ENCODE measurements at places on chromosomes 2 and 18. TPM values are rescaled to one million over a fixed set of nuclear protein-coding genes. Genes with fewer than 3 reads are reported as not detected.

DNA sequence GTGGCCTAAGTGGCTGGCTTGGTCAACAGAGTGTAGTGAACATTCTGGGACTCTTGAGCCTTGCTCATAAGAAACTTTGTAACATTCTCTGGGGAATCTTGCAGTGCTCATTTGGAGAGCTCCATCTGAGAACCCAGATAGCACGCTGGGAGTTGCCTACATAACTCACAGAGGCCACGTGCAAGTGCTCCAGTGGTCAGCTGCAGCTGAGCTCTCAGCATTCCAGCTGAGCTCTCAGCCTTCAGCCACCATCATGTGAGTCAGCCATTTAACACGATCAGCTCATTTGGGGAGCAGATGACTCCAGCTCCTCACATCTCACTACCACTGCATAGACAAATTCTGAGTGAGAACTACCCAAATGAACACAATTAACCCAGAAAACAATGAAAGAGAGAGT lies 25.5 kb upstream of the CTNNA2 start:
- DNase-seq = no peak

DNA sequence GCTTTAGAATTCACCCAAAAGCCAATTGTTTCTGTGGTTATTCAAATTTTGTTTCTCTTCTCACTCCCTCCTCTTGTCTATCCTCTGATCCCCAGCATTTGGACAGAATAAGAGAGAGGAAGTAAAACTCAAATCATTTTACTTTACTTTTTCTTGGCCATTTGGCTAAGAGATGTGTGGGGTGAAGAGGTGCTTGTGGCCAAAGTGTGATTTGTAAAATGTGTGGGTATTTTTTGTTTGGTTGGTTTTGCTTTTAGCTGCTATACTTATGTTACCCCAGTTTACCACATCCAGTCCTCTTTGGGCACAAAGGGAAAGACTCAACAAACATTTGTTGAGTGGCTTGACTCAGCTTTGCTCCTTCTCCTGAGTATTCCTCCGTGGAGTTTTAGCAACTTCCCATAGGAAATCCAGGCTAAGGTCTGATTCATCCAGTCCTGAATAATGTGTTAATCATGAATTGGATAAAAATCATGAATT lies 109.1 kb upstream of the CYP1B1 start:
- no peak for DNase-seq

DNA sequence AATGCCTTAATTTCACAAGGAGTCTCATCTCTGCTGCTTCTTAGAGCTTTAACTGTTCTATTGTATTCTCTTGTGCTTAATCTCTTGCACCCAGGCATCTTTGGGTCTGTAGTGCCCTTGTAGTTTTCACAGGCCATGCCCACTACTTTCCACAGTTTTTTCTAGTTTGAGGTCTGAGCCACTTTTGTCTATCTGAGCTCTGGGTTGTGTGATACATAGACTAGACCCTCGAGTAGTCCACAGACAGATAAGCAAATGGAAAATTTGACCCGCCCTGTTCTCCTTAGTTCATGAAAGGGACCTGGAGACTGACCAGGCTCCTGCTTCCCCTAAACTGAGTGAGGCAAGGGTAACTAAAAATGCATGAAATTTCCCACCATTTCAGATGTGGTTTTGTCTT lies 466.8 kb upstream of the ZEB2 start:
- no peak for DNase-seq

DNA sequence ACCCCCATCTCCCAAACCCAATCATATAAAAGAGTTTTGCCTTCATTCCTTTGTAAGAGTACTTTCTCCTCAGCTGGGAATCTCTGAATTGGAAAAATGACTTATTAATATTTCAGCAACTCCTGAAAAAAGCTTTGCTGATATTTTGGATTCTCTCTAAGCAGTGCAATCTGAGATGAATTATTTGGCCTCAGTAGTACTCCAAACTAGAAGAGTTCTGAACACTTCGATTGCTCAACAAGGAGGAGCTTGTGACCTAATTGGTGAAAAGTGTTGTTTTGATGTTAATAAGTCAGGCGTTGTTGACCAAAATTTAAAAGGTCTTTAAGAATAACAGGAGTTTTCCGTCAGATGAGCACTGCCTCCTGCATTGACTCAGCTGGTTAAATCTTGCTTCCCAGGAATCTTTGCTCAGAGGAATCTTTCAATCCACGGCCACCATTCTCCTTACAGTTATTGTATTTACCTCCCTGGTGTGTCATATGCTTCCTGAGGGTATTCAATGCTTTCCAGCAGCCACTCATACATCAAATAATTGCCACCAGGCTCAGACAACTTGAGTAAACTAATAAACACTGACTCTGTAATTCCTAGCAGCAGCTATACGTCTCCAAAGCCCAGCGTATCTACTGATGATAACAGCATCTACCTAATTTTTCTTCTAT lies 24.5 kb upstream of the LIPG start:
- no peak for DNase-seq

DNA sequence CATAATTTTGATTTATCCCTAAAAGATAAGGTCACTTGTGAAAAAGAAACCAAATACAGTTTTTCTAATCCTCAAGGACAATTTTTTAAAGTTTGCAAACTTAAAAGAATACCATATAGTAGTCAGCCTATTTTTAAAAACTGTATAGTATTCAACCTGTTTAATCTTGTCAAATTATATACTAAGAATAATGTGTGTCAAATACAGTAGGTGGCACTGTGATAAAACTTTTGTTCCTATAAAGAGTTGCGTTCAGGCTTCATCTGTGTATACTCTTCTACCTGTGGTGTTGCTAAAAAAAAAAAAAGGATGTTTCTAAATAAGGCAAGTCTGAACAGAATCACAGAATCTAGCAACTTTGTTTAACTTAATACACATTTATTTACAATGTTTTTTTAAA lies 68.6 kb downstream of the CCDC138 start:
- peak; percentile 42 for DNase-seq

GRCh38 chr2:52335727-52336126 lies 1303.8 kb upstream of the NRXN1 start:
- DNase-seq = no peak

DNA sequence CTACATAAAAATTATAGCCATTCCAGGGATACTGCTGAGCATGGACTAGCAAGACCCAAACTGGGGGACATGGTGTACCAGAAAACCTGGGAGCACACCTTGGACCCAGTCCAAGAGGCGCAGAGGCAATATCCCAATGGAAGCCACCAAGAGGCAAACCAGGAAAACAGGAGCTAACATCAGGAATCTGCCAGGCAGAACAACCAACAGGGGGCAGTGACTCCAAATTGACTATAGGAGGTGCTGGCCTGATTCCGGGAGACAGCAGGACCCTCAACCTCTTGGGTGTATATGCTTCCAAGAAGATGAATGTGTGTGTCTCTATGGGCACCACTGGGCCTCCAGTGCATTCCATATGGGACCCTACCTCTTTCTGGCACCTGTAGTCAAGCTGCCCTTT lies 172.7 kb upstream of the ARL4C start:
- no peak for DNase-seq

DNA sequence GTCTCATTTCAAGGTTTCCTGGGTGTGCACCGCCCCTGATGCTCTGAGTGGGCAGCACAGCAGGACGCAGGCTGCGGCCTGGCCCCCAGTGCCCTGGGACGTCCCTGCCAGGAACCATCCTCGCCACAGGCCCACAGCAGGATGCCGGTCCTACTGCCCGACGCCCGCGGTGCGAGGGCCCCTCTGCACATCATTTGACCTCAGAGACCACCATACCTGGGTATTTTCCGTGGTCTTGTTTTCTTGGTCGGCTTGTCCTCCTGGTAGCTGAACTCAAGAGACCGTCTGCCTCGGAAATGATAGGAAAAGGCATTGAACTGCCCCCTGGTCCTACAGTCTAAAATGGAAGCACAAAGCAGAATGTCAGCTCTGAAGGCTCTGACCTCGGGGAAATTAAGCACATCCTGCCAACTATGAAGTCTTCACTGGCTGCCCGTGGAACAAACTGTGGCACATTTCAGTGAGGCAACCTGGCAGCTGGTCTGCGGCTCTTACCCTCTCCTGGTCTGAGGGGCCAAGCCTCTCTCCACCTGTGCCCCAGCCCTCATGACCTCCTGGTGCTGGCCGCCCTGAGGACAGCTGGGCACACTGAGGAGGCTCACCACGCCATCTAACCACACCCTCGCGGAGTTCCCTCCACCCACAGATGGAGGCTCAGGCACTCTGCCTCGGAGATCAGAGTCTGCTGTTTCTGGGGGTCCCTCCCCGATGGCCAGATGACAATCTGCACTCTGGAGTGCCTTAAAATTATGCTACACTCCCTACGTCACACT lies 105.0 kb downstream of the PXDN start:
- no peak for DNase-seq

DNA sequence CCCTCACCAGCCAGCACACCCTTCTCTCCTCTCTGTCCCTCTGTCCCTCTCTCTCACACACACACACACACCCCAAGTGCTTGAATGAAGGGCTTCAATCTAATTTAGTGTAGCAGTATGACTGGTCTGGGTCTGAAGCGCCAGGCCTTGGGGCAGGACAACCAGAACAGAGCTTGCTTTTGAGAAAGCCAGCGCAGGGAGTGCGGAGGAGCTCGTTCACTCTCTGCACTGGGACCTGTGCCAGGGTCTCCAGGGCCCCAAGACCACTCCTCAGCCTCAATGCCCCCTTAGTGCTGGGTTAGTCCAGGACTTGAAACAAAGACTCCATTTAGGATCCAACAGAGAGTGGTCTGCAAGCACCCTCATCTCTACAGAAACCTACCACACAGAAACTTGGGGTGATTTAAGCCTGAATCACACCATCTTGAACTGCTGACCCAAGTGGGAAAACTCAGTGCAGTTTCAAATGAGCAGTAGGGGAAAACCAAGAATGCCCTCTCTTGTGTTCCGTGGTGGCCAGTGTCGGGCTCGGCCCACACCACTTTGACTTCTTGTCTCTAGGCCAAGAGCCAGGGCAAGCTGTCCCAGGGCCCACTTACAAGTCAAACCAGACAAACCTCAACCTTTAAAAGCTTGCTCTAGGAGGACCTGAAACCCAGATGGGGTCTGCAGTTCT lies 66.6 kb upstream of the WIPF1 start:
- DNase-seq = no peak

DNA sequence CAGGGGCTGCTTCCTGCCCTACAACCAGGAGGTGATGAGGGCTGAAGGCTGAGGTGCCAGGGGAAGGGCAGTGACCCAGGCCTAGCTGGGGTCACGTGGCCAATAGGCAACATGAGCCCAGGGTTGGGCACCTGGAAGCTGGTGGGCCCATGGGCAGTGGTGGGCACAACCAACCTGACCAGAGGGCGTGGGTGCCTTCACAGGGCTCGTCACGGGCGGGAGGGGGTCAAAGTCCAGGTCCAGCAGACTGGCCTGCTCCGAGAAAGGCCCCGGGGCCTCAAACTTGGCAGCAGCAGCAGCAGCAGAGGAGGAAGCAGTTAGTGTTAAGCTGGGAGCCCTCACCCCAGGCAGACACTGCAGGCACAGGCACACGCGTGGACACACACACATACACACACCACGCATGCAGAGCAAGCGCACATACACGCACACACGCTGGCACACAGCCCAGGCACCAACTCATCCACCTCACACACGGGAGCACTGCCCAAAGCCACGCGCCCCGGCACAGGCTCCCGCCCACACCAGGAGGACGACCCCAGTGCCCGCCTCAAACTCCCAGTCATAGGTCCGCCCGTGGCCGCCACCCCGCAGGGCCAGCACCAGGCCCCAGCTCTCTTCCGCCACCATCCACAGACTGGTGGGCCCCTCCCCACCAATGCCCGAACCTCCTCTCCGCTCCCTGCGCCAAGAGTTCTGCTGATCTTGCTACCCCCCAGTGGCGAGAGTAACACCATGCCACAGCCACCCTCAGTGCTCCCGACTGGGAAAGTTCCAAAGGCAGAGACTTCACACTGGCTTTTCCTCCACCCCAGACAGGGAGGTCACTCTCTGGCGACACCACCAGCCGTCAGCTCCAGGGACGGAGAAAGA lies 53.0 kb downstream of the BIN1 start:
- no peak for DNase-seq

DNA sequence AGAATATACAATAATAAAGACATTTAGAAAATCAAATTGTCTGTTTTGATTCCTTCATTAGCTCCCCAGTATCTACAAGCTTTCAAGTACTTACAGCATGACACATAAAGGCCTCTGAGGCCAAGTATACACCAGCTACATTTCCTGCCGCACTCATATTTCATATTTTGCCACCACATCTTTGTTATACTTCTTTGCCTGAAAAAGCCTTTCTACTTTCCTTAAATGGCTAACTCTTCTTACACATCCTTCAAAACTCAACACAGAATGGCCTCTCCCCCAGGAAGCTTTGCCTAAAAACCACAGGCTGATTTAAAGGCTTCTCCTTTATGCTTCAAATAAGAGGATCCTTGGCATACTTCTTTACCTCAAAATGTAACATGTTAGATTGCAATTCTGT lies 4.5 kb downstream of the STK17B start:
- DNase-seq = peak; percentile 70

Gene ACTG2
- not detected for total RNA-seq

- DNase-seq = no peak
These were observed at the start of gene BOLL for GRCh38 chr2:197784956-197785941. Gene BOLL, minus strand, starts transcription at chr2:197785319. Its CDS starts 3,469 bp downstream, at chr2:197781850.

DNA sequence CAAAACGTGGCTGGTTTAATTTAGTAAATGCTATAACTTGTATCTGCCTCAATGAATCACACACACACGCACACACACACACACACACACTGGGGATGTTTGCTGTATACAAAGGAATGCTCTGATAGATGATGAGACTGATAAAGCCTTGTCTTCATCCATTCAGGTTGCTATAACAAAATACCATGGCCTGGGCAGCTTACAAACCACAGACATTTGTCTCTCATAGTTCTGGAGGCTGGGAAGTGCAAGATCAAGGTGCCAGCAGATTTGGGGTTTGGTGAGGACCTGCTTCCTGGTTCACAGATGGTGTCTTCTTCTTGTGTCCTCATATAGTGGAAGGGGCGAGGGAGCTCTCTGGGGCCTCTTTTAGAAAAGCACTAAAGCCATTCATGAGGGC lies 149.5 kb upstream of the HDAC4 start:
- DNase-seq = no peak

- no peak for DNase-seq
These were observed 22.9 kb upstream of the ABCA12 start for GRCh38 chr2:215161301-215161829.

Gene CDH2
- total RNA-seq = 1.8 TPM

DNA sequence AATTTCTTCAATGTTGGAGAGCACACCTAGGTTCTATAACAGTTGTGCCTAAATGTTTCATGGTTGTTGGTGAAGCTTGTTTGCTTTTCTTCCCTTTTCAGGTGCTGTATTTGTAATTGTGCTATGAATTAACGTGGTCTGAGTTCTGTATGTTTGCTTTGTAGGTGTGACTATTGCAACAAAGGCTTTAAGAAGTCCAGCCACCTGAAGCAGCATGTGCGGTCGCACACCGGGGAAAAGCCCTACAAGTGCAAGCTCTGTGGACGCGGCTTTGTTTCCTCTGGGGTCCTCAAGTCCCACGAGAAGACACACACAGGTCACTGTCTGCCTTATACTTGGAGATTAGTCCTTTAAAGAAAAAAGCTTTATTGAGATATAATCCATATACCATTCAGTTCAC lies 91.2 kb downstream of the ZNF236 start:
- DNase-seq = no peak

DNA sequence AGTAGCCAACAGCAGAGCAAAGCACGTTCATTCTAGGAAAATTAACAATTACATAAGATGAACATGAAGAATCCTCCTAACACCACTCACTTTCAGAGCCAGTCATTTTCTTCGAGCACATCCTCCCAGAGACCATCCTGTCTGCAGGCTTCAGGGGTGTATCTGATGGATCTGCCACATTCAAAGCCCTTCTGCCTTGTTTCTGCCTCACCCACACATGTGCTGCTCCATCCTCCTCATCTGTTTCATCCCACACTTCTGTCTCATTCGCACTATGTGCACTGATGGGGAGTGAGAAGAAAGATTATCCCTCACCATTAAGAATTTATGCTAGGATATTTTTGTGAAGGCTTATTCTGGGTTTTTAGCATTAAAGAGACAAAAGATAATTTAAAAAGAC lies 287.9 kb upstream of the PKDCC start:
- DNase-seq = no peak

Measured in dermis microvascular lymphatic vessel endothelial cell (primary cell).